ENCODE measurements at places on chromosomes 13 and 19.
A peak's percentile ranks its signal among the peaks of the same experiment; 100 is the strongest.

GRCh38 chr13:102286326-102286725, 115.5 kb downstream of the FGF14 start:
- no peak overlapping the region for H3K4me3 ChIP-seq
- H3K4me1 ChIP-seq, result peaks cover 2% of the 10 kb centered on the region

- no peak overlapping the region for H3K27ac ChIP-seq
- H3K4me1 ChIP-seq, result no peaks in the 10 kb centered on the region
Measured at GRCh38 chr19:6127716-6128335, 7.6 kb upstream of the ACSBG2 start.

- H3K27ac ChIP-seq, result no peak overlapping the region
- no peak for DNase-seq
- no peaks in the 10 kb centered on the region for H3K27me3 ChIP-seq
- no peak overlapping the region for H3K4me3 ChIP-seq
Measured at GRCh38 chr13:83166550-83166949, 715.7 kb downstream of the SLITRK1 start.

GRCh38 chr13:49563516-49563915, 21.8 kb downstream of the RCBTB1 start:
- H3K4me3 ChIP-seq, result no peak overlapping the region
- H3K4me1 ChIP-seq, result no peaks in the 10 kb centered on the region
- no peaks in the 10 kb centered on the region for H3K27me3 ChIP-seq

DNA sequence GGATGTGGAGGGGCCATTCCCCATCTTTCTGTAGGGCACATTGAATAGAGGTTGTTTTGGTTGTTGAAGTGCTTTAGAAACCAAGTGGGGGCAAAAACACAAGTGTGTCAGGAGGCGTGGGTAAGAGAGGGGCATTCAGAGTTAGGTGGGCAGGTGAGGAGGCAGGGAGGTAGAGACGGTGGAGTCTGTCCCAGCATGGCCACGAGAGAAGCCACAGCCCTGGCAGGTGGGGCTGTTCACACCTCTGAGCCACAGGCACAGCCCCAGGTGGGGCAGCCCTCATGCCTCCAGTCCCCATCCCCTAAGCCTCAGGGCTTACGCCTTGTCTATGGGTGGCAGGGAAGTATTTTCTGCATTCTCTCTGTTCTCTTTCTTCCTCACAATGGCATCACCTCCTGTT, 43.7 kb downstream of the KCTD15 start:
- no peak overlapping the region for H3K4me3 ChIP-seq
- DNase-seq, result no peak
- H3K4me1 ChIP-seq, result no peaks in the 10 kb centered on the region
- H3K36me3 ChIP-seq, result no peaks in the 10 kb centered on the region
- H3K27me3 ChIP-seq, result no peaks in the 10 kb centered on the region
- H3K27ac ChIP-seq, result no peak overlapping the region

- no peak overlapping the region for H3K27ac ChIP-seq
- no peaks in the 10 kb centered on the region for H3K4me1 ChIP-seq
- no peaks in the 10 kb centered on the region for H3K36me3 ChIP-seq
- DNase-seq, result no peak
- no peaks in the 10 kb centered on the region for H3K27me3 ChIP-seq
- no peak overlapping the region for H3K4me3 ChIP-seq
Measured at GRCh38 chr19:54674021-54674617, 11.3 kb downstream of the LILRB4 start.

GRCh38 chr19:33602576-33603204, 19.1 kb upstream of the CHST8 start:
- H3K36me3 ChIP-seq, result no peaks in the 10 kb centered on the region
- H3K4me1 ChIP-seq, result no peaks in the 10 kb centered on the region
- no peak overlapping the region for H3K4me3 ChIP-seq
- no peaks in the 10 kb centered on the region for H3K27me3 ChIP-seq
- no peak for DNase-seq

DNA sequence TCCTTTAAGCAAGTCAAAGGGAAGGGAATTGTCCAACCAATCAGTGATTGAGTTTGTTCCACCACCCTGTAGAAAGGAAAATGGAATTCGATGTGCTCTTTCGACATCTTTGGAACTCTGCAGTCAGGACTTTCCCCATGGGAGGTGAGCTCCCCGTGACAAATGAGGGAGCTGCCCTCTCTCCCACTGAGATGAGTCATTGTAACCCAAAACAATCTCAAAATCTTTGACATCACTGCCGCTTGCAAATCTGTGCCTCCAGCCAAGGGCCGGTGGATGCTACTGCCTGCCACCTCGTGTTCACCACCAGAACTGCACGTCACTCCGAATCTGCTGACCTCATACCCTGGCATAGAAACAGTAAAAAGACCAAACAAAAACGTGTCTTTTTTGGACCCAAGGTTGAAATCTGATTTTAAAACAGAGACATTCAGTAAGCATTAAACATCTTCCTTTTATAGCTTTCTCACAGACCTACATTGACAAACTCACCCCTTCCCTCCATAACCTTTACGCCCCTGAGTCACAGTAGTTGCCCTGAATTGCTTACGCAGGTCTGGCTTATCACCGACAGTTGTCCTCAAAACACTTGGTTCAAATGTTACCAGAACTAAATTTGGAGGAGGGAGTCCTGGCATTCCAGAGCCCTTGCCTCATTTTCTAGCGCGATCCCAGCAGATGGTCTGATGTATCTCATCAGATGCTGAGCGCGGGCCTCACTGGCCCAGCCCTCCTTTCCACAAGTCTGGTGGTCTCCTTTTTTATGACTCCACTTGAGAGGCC, 105.2 kb downstream of the COL4A2 start:
- H3K27me3 ChIP-seq, result no peaks in the 10 kb centered on the region
- peak; percentile 91 for DNase-seq
- H3K27ac ChIP-seq, result peak overlapping the region; percentile 40
- no peaks in the 10 kb centered on the region for H3K36me3 ChIP-seq
- no peak overlapping the region for H3K4me3 ChIP-seq

GRCh38 chr13:30720172-30720869, 15.0 kb upstream of the ALOX5AP start:
- no peak overlapping the region for H3K27ac ChIP-seq
- no peaks in the 10 kb centered on the region for H3K36me3 ChIP-seq
- DNase-seq, result no peak
- H3K27me3 ChIP-seq, result no peaks in the 10 kb centered on the region
- H3K4me3 ChIP-seq, result no peak overlapping the region

- DNase-seq, result no peak
- H3K27ac ChIP-seq, result no peak overlapping the region
- no peak overlapping the region for H3K4me3 ChIP-seq
- H3K36me3 ChIP-seq, result no peaks in the 10 kb centered on the region
- H3K27me3 ChIP-seq, result no peaks in the 10 kb centered on the region
Measured at GRCh38 chr13:64925284-64925683, 2304.9 kb downstream of the PCDH9 start.

DNA sequence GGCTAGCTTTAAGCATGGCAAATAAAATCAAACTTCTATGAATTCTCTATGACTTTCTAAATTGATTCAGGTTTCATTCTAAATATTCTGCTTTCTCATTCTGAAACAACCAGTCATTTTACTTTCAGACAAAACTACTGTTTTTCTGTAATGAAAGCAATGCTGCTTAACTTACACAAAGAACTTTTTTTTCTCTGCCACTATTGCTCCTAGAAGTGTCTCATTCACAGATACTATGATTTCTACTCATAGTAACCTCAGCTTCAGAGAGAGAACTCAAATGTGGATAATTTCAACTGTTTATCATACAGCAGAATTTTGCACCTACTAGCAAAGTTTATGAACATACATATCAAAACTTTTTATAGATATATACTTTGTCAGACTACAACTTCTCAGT, 724.6 kb downstream of the SLITRK5 start:
- no peak overlapping the region for H3K27ac ChIP-seq
- H3K4me1 ChIP-seq, result no peaks in the 10 kb centered on the region
- H3K36me3 ChIP-seq, result no peaks in the 10 kb centered on the region
- no peak for DNase-seq
- H3K27me3 ChIP-seq, result no peaks in the 10 kb centered on the region

- H3K36me3 ChIP-seq, result no peaks in the 10 kb centered on the region
- H3K4me3 ChIP-seq, result no peak overlapping the region
- no peak overlapping the region for H3K27ac ChIP-seq
- H3K4me1 ChIP-seq, result no peaks in the 10 kb centered on the region
- no peak for DNase-seq
Measured at GRCh38 chr13:79581870-79582315, 100.9 kb downstream of the NDFIP2 start.

- no peak overlapping the region for H3K4me3 ChIP-seq
- no peaks in the 10 kb centered on the region for H3K27me3 ChIP-seq
- H3K4me1 ChIP-seq, result no peaks in the 10 kb centered on the region
- no peak for DNase-seq
- H3K27ac ChIP-seq, result no peak overlapping the region
Measured at GRCh38 chr13:113638806-113639205, 19.2 kb downstream of the ATP4B start.

DNA sequence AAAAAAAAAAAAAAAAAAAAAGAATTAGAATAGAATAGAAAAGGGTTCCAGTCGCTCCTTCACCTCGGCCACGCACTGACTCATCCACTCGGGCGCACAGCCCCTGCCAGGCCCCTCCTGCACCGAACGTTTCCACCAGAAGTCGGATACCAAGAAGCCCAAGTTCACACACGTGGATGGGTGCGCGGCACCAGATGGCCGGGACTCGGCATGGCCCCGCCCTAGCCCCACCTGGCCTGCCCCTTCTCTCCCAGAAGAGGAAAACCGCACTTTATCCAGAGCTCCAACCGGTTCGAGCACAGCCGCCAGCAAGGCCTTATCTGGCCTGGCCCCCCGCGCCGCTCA, 5.9 kb downstream of the PRR36 start:
- H3K27me3 ChIP-seq, result peaks cover 1% of the 10 kb centered on the region
- H3K36me3 ChIP-seq, result no peaks in the 10 kb centered on the region
- H3K27ac ChIP-seq, result no peak overlapping the region
- no peak for DNase-seq

All from aorta (tissue), 5 donors.